Stimulated activated CD8-positive, alpha-beta memory T cell treated with anti-CD3 and anti-CD28 coated beads, Interleukin-12 subunit alpha, Interleukin-12 subunit beta, amount 100 ng/mL, for 1 hour (primary cell): ENCODE measurements at places on chromosomes 7 and 10.

DNA sequence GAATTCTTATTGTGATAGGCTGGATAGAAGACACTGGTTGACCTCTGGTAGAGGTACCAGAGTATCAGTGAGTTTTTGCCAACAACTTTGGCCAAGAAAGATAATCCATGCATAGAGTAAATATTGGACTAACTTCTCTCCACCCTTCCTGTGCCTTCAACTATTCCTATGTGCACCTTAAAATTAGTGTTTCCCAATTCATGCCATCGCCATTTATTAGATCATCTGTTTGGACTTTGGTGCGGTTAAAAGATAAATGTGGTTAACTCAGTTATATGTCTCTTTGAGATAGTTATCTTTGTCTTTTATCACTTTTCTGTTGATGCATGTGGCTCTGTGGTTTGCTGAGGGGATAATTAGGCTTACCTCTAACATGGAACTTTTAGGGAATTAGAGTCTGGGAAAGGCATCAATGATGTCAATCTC, 4.6 kb downstream of the PAPSS2 start:
- no peak for DNase-seq

- DNase-seq: no peak
Observed at GRCh38 chr7:51706851-51707250, 390.2 kb upstream of the COBL start.

GRCh38 chr7:14420768-14421167, 431.3 kb upstream of the ETV1 start:
- DNase-seq: no peak

DNA sequence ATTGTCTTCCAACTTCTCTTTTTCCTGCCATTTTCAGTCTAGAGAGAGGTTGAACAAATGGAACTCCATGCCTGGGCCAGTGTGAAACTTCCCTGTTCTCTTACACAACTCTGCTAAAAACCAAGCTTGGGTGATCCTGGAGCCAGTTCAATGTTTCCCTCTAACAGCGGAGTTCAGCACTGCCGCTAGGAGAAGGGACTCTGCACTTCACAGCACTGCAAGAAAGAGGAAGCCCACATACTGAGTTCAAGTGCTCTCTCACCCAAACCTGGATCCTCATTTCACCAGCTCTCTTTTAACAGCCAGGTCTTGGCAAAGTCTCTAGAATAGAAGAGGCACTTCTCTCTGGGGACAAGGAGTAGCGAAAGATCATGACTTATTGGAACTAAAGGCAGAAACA, 18.8 kb downstream of the FOXI2 start:
- no peak for DNase-seq

DNA sequence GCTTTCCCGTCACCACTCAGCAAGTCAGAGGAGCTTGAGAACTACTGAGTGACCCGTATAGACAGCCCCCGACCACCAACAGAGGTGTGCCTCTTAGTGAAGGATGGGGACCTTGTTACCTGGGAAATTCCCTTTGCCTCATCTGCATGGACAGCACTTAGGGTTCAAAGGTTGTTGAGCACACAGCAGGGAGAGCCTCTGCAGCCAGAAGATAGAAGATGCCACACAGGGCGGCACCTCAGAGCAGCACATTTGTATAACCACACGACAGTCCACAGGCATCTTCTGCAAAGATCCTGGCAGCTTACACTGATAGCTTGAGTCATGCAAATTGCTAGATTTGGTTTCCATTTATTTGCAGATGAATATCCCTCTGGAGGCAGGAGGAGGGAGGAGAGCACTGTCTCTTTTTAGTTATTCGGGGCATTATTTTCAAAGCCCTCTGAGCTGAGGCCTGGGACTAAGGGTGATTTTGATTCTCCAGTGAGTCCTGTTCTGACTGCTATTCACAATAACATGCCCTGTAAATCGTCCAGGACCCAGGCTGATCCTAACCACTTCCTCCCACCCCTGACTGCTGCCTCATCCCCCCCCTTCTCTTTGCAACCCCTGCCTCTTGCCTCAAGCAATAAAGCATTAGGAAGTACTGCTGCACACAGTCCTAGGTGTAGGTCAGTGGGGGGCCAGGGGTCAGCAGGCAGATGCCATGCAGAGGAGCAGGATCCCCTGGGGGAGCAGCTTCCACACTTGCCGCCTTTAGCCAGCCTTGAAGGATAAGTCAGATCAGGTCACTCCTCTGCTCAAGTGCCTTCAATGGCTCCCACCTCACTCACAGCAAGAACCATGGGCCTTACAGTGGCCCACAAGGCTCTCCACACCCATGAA, 24.6 kb upstream of the INMT start:
- DNase-seq: peak; percentile 33

DNA sequence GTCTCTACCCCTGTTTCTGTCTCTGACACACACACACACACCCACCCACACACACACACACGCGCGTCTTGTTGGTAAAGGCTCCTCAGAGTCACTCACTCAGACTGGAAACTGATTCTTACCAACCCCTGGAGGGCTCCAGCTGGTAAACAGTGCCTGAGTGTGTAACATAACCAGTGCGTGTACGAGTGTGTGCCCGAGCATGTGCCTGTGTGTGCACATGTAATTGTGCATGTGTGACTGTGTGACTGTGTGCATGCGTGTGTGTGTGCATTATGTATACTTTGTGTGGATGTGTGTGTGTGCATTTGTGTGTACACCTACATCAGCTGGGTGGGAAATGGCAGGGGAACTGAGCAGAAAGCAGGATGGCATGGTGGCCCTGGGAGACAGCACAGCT, 317.1 kb downstream of the WDR37 start:
- no peak for DNase-seq

- DNase-seq: no peak
Observed at GRCh38 chr10:117790179-117790578, 247.6 kb downstream of the EMX2 start.

GRCh38 chr7:142012825-142013511, 17.3 kb downstream of the MGAM start:
- DNase-seq: no peak

DNA sequence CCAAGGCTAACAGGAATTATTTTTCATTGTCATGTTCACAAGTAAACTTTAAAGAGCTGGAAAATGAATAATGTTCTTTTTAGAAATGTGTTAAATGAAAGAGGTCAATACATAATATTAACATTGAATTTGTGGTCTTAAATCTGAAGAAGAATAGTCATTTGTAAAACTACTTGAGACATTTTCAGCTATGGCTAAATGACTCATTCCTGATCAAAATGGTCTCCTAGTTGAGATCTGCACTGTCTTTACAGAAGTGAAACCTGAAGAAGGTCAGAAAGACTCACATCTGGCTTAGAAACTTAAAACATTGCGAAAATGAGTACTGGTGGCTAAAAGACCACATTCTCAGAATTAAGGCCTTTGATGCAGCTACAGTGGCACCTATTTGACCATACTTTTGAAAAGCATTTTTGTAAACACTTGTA, 5.9 kb downstream of the PIK3CG start:
- no peak for DNase-seq

- DNase-seq: no peak
Observed at GRCh38 chr7:138245682-138246081, 169.4 kb downstream of the AKR1D1 start.

- no peak for DNase-seq
Observed at GRCh38 chr10:11225935-11226334, 208.3 kb downstream of the CELF2 start.

DNA sequence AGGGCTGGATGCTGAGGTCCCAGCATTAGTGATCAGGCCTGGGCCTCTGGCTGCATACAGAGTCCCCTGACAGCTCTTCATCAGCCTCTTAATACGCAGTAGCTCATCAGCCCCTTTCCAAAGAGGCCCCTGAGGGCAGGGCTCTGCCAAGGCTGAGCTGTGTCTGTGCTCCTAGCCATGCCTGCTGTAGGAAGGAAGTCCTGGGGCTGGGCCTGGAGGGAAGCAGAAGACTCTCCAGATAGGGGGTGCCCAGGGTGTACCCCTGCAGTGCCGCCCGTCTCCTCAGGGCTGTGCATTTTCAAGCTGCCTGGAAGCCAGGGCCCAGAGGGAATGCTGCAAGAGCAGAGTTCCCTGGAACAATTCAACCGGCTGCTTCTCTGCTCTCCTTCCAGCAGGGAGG, 7.3 kb upstream of the RET start:
- no peak for DNase-seq

DNA sequence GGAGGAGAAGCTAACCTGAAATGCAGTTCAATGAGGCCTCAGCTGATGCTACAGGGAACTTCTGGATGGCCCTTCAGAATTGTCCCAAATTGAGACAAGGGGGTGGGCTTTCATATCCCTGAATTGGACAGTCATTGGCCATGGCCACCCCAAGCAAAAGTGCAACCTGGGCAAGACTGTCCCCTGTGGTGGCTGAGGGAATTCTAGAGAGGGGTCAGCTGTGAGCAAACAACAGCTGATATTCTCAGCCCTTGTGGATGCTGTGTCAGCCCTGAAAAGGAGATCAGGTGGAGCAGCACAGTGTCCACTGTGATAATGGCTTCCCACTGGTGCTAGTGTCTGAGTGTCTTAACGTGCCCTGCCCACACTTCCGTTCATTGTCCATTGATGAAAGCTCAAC, 76.6 kb downstream of the SLC16A9 start:
- no peak for DNase-seq

GRCh38 chr7:116431787-116432526, 67.6 kb upstream of the CAV2 start:
- no peak for DNase-seq

GRCh38 chr7:82696631-82697030, 253.1 kb upstream of the CACNA2D1 start:
- DNase-seq: no peak

GRCh38 chr10:132582771-132583170, 45.2 kb downstream of the INPP5A start:
- DNase-seq: no peak

DNA sequence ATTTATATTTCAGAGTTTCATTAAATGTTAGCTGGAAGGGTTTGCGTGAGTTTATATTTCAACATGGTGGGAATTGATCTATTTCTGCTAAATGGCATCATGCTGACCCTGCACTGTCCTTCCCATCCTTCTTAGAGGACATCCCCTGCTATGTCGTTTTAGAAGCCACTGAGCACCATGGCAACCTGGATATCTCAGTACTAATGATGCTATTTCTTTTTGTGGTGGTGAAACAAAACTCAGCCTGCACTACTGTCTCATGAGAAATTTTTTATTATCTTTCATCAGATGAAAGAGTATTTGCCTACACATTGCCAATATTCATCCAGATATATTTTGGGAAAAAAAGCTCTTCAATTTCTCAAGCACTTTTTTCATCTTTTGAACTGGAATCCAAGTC, 12.1 kb downstream of the EPDR1 start:
- no peak for DNase-seq

- DNase-seq: no peak
Observed at GRCh38 chr7:128759242-128759641, 16.4 kb downstream of the OPN1SW start.

GRCh38 chr10:19877466-19878255, 61.4 kb downstream of the PLXDC2 start:
- DNase-seq: no peak

DNA sequence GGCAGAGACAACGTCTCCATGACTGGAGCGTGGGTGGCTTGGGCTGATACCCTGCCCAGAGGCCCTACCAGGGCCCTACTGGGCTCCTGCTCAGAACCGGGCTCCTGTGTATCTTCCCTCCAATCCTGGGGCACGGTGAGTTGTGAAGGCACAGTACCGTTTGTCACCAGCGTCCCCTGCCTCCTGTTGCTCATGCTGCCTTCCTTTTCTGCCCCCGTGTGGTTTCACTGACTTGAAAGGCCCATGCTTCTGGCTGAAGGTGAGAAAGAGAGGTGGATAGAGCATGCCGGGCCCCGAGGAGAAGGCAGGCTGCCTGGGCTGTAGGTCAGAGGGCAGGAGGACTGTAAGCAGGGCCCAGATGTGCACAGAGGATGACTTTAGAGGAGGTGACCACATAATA, 9.1 kb upstream of the DMBT1 start:
- no peak for DNase-seq
